Activated T-helper 2 cell treated with anti-CD3 and anti-CD28 coated beads, Interferon-gamma antibody, Interleukin-2, Interleukin-4, amounts not matched to agents 10 μg/mL and 5 μg/mL and 100 μg/mL, durations not matched to agents 14 hours and 24 hours and 36 hours (primary cell): ENCODE measurements at places on chromosomes 5 and 9. TPM values are rescaled to one million over a fixed set of nuclear protein-coding genes. Genes with fewer than 3 reads are reported as not detected.

The HAVCR2 gene
- 48.6 and 50.5 TPM in 2 replicates for total RNA-seq

The CCL21 gene
- not detected in 2 replicates for total RNA-seq

The SGTB gene
- total RNA-seq: 7.6 TPM in 2 replicates

The MLANA gene
- not detected in 2 replicates for total RNA-seq

The VAV2 gene
- 8.6 TPM in 2 replicates for total RNA-seq

The DNAH5 gene
- not detected in 2 replicates for total RNA-seq

The SLC6A18 gene
- total RNA-seq: not detected in 2 replicates

The ADAMTSL2 gene
- not detected in 2 replicates for total RNA-seq

The CDC20B gene
- 0.18 TPM in 1 of 2 replicates, not detected in the other for total RNA-seq

The PCDHGB3 gene
- 0.46 and 0.85 TPM in 2 replicates for total RNA-seq

The ZNF189 gene
- total RNA-seq: 10.6 and 11.0 TPM in 2 replicates

The ALDOB gene
- not detected in 2 replicates for total RNA-seq

The FST gene
- total RNA-seq: not detected in 2 replicates

The PCDHGB1 gene
- total RNA-seq: 0.16 and 0.48 TPM in 2 replicates

The IL5 gene
- 100.0 and 113 TPM in 2 replicates for total RNA-seq

The LVRN gene
- total RNA-seq: 0.07 TPM in 1 of 2 replicates, not detected in the other

The ARL14EPL gene
- not detected in 2 replicates for total RNA-seq

The CNTNAP3B gene
- not detected in 2 replicates for total RNA-seq

The FBP2 gene
- total RNA-seq: not detected in 2 replicates

The GADD45G gene
- total RNA-seq: 18.4 and 19.9 TPM in 2 replicates

The GCNT1 gene
- 12.1 and 15.0 TPM in 2 replicates for total RNA-seq

The IFNK gene
- not detected in 2 replicates for total RNA-seq

The SIT1 gene
- 90.2 and 92.1 TPM in 2 replicates for total RNA-seq
